Mesothelial cell of epicardium (in vitro differentiated cells): ENCODE measurements at places on chromosomes 7 and 10. TPM values are rescaled to one million over a fixed set of nuclear protein-coding genes. Genes with fewer than 3 reads are reported as not detected.

Gene ICA1
- total RNA-seq = 6.8 to 8.3 TPM (median 8.2 TPM) in 3 replicates

DNA sequence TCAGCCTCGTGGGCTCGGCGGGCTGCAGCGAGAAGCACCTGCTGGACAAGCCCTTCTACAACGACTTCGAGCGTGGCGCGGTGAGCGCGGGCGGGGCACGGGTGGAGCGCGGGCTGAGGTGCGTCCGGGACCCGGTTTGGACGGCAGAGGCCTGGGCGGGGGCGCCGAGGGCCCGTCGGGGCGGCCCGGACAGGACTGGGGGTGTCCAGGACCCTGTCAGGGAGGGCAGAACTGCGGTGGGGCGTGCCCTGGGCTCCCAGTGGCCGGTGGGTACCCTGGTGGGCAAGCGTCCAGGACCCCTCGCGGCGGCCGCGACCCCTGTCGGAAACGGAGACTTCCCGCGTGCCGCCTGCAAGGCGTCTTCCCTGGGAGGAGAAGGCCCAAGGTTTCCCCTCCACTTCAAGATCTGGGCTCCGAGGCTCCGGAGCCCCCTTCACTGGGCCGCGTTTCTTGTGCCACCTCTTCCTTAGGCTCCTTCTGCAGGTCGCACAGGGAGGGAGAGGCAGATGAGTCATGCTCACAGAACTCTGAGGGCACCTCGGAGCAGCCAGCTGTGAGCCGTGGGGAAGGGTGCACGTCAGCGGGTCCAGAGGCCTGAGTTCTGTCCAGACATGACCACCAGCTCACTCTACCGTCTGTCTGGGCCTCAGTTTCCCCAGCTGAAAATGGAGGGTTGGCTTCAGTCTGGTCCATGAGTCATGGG is 485 bp downstream of the ALOX5 start:
- DNase-seq = no peak
- H3K27ac ChIP-seq = no peak overlapping the region
- H3K27me3 ChIP-seq = peaks cover 86% of the 10 kb centered on the region
- peak overlapping the region; percentile 45 for H3K4me3 ChIP-seq
- no peaks in the 10 kb centered on the region for H3K36me3 ChIP-seq

- DNase-seq = no peak
- H3K4me3 ChIP-seq = no peak overlapping the region
- H3K27ac ChIP-seq = no peak overlapping the region
- peaks cover 11% of the 10 kb centered on the region for H3K27me3 ChIP-seq
- no peaks in the 10 kb centered on the region for H3K36me3 ChIP-seq
These were observed 74.2 kb upstream of the ZPBP start for GRCh38 chr7:50166997-50167965.

Gene EDRF1
- total RNA-seq = 45.9 to 49.7 TPM (median 48.0 TPM) in 3 replicates

DNA sequence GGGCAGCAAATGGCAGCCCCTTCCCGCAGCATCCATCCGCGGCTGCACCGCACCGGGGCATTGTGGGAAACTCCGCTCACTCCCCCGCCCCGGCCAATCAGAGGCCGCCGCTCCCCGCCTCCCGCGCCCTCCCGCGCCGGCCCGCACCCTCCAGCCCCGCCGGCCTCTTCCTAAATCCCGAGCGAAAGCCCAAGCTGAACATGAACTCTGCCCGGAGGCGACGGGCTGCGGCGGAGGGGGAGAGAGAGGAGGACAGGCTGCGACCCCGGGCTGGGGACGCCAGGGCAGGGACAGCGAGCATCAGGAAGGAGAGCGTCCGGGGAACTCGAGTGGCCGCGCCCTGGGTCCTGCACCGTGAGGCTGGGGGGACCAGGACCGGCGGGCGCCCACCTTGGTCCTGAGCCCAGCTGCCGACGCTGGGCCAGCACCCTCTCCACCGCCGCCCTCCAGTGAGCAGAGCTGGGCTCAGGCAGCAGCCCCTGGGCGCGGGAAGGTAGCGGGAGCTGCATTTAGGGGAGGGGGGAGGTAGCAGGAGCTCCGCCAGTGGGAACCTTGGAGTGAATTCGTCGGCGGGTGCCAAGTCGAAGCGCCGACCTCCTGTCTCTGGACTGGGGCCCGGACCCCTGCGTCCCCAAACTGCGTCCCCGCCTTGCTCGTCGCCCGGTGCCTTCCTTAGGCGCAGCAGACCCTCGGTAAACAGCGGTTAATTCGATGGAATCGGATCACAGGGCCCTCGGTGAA is at the start of gene DGKI:
DGKI (minus strand) TSS at position 148 of the 741 bp plus-strand sequence.
- H3K36me3 ChIP-seq = no peaks in the 10 kb centered on the region
- peaks cover 2% of the 10 kb centered on the region for H3K4me1 ChIP-seq
- peak; percentile 44 for DNase-seq
- H3K27ac ChIP-seq = no peak within 1 kb of the TSS
- peak within 1 kb of the TSS; percentile 61 for H3K4me3 ChIP-seq
- H3K27me3 ChIP-seq = peaks cover 57% of the 10 kb centered on the region

DNA sequence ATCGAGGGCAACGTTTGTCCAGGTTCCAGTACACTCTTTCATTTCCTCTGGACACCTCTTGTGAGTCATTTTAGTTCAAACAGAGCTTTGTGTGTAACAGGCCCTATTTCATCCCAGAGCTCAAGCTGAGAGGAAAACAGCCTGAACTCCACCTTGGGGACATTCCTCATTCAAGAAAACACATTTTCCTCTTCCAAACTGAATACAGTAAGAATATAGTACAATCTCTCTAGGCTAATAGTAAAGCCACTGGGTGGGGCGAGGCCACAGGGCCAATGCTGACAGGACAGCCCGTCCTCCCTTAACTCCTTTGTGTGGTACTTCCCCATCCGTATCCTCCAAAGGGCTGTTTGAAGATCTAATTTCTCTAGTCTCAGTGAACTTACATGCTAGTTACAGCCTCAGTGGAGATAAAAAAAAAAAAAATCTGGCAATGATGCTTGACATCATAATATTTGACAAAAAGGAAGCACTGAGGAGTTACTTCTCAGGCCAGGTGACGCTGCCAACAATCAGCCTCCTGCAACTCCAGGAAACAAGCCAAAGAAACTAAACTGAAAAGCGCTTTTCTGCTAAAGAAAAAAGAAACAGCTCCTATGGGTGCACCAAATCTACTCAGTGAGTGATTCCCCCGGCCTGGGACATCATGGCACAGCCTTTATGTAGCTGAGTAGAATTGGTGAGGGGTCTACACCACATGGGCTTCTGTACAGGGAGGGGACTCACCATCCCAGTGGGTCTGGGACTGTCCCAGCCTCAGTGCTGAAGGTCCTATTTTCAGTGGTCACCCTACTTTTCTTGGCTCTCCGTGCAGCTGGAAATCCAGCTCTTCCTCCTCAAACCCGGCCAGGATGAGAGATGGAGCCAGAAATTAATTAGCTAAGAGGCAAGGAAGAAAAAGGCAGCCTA is 238.2 kb upstream of the NEBL start:
- no peak overlapping the region for H3K27ac ChIP-seq
- peaks cover 14% of the 10 kb centered on the region for H3K4me1 ChIP-seq
- H3K4me3 ChIP-seq = no peak overlapping the region
- H3K36me3 ChIP-seq = no peaks in the 10 kb centered on the region
- no peaks in the 10 kb centered on the region for H3K27me3 ChIP-seq

Gene CFAP69
- 3.7 to 4.8 TPM (median 4.6 TPM) in 3 replicates for total RNA-seq

DNA sequence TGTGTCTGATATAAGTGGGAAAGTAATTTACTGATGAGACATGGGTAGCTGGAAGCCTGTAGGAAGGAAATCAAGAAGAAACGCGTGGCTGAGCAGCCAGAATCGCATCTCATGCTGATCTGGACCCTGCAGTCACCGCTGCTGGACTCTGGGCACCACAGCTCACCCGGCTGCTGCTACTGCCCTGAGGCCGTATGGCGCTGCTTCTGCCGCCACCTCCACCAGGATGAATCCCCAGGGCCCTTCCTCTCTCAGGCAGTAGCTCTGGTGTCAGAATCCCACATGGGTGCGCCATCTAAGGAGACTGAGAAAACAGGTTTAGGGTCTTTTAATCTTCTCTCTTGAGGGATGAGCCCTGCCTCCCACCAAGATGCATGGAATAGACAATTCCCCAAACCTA is 70.3 kb upstream of the AGK start:
- H3K36me3 ChIP-seq = no peaks in the 10 kb centered on the region
- no peaks in the 10 kb centered on the region for H3K4me1 ChIP-seq
- no peak for DNase-seq

Gene BMPER
- 1.7 to 3.0 TPM (median 2.1 TPM) in 3 replicates for total RNA-seq

Gene LRRC18
- total RNA-seq = not detected in 3 replicates

- no peak for DNase-seq
- H3K27me3 ChIP-seq = no peaks in the 10 kb centered on the region
- peaks cover 53% of the 10 kb centered on the region for H3K4me1 ChIP-seq
- peak overlapping the region; percentile 7 for H3K4me3 ChIP-seq
- no peaks in the 10 kb centered on the region for H3K36me3 ChIP-seq
These were observed 43.8 kb downstream of the ENO4 start for GRCh38 chr10:116892907-116893685.

Gene ARHGAP21
- 117 to 119 TPM (median 119 TPM) in 3 replicates for total RNA-seq

DNA sequence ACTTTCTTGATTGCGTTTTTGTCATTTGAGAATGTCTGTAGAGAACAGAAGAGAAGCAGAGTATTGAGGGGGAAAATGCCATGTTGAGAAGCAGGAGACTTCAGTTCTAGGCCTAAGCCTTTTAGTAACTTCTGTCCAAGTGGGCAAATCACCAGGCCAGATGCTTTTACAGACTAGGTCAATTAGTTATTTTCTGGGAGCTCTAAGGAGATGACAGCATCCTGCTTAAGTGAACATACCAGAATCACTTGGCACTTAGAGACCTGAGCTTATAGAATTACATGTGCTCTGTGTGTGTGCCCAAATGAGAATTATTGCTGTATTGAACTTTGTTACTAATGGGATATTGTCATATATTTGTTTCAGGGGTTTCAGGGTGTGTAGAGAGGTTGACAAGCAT is 24.0 kb downstream of the AGK start:
- H3K27me3 ChIP-seq = no peaks in the 10 kb centered on the region
- H3K4me3 ChIP-seq = no peak overlapping the region
- no peak for DNase-seq
- no peak overlapping the region for H3K27ac ChIP-seq

Gene MALRD1
- 8.4 to 11.1 TPM (median 10.4 TPM) in 3 replicates for total RNA-seq

DNA sequence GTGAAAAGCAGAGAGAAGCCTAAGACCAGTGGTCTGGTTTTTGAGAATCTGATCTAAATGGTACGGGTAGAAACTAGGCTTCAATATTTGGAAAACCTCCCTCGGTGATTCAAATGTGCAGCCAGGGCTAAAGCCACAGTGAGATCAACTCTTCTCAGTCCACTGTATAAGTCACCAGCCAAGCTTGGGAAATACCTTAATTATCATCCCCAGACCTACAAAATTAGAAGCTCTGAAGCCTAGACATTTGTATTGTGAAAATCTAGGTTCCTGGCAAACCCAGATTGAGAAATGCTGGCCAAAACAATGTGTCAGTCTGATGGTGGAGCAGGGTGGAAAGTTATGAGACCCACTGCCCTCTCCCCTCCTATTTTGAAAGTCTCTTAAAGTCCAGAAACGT is 131.7 kb downstream of the DGKI start:
- no peak for DNase-seq
- no peaks in the 10 kb centered on the region for H3K36me3 ChIP-seq
- peaks cover 31% of the 10 kb centered on the region for H3K27me3 ChIP-seq
- H3K27ac ChIP-seq = no peak overlapping the region
- H3K4me3 ChIP-seq = no peak overlapping the region

- no peak overlapping the region for H3K4me3 ChIP-seq
- H3K4me1 ChIP-seq = peaks cover 72% of the 10 kb centered on the region
- H3K27me3 ChIP-seq = no peaks in the 10 kb centered on the region
- H3K27ac ChIP-seq = peak overlapping the region; percentile 55
These were observed 98.3 kb downstream of the GLI3 start for GRCh38 chr7:42138691-42139090.
